Cortex of kidney (tissue), 1 donor: ENCODE measurements at places on chromosomes 4 and X.

DNA sequence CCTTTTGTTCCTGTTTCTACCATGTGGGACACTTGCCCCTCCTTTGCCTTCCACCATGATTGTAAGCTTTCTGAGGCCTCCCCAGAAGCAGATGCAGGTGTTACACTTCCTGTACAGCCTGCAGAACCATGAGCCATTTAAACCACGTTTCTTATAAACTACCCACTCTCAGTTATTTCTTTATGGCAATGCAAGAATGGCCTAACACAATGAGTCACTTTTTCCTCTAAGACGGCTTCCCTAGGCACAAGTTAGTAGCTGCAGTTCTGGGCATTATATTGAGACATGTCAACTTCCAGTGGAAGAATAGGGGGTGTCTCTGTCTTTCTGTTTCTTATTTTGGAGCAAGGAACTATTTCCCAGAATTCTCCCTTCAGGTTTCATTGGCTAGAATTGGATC lies 32.9 kb upstream of the DIPK2B start:
- DNase-seq, result no peak

- no peak for DNase-seq
These were observed 194.0 kb downstream of the COX18 start for GRCh38 chr4:72875545-72875944.

DNA sequence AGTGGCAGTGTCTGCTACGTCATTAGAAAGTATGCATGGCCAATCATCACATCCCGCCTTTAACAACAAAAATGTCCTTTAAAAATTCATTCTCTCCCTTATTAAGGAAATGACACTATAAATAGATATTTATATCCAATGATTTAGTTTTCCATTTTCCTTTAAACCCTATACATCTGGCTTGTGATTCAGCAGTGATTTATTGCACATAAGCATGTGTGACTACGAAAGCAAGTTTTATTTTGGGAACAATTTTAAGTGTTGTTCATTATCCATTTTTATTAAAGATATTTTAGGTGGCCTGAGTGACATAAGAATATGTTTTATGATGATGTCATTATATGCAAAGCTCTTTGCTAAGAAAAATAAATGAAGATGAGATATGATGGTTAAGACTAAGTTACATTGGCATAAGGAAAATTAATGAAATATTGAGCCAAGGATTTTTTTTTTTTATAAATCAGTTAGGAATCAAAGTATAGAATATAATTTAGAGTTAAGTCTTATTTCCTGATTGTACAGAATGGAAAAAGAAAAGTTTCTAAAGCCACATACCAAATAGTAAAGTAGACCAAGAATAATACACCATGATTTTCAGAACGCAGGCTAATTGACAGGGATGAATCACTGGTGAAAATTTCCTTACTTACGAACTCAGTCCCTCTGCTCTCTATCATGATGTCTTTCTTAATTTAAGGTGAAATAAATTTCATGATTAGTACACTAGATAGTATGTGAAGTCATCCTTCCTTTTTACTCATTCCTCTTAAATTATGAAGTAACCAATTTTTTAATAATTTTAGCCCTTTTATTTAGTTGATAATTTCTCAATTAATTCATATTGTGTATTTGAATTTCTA lies 822.4 kb downstream of the FAT4 start:
- DNase-seq, result no peak

DNA sequence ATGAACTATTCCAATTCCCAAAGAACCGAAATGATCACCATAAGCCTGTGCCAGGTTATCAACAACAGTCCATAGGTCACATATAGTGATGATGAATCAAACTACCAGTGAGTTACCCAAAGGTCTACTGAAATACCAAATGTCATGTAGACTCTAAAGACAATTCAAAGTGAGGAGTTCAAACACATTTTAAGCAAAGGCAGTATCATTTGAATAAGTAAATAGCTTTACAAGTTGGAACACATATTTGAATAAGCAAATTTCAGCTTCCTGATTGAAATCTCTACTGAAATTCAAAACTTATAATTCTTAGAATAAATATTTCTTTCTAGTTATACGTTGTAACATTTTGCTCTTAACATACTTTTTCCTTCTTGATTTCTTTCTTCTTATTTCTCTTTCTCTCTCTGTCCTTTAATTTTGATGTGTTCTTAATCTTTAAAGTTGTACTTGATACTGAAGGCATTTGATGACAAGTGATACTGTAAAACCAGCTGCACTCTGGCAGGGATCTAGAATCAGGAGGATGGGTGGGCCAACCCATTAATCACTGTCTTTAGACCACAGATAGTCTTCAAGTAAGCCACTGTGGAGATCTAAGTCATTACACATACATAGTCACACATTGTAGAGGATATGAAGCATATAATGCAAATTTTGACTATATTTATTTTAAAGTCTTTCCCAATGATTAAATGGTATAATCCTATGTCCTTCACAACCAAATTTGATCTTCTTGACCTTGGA lies 34.5 kb downstream of the GABRA4 start:
- no peak for DNase-seq

- DNase-seq, result no peak
These were observed 983.7 kb downstream of the STIM2 start for GRCh38 chr4:27844376-27844775.

DNA sequence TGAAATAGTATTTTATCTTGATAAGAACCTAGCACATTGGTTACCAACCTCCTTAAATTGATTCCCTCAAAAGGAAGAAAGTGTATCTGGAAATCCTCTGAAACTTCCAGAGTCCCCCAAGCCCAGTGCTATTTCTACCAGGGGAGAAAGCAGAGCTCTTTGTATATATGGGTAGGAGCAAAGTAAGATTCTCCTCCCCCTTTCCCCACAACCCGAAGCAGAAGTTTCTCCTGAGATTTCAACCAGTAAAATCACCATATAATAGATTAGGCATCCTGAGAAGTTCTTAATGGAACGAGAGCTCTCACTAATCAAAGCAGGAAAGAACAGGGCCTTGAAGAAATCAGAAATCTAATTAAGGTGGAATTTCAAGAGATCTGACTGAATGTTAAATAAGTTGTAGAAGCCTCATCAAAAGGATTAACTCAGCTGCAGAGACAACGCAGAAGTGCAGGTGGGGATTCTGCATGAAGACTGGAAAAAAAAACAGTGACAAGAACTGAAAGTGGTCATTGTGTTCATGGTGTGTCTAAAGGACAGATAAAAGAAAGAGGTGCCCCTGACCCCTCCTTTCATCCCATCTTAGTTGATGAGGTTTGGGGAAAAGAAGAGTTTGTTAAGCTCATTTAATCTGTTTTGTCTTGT lies 39.1 kb downstream of the VSIG4 start:
- DNase-seq, result no peak

DNA sequence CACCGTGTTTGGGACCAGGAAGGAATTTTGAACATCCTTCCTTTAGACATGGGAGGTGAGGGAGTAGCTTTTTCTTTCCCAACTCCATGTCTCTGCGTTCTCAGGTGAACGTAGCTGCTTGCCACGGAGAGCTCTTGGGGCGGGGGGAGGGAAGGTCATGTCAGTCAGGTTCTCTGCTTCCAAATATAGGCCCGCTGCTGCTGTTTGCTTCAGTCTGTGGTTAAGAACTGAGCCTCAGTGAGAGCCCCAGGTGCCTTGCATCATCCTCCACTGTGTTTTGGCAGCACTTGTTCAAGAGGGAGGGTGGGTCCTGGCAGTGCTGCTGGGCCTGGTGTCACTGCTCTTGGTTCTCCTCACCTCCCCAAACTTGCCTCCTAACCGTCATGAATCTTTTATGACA lies 46.5 kb downstream of the HADH start:
- no peak for DNase-seq

- DNase-seq, result no peak
These were observed 1.2 kb upstream of the GATA1 start for GRCh38 chrX:48785186-48785539.

DNA sequence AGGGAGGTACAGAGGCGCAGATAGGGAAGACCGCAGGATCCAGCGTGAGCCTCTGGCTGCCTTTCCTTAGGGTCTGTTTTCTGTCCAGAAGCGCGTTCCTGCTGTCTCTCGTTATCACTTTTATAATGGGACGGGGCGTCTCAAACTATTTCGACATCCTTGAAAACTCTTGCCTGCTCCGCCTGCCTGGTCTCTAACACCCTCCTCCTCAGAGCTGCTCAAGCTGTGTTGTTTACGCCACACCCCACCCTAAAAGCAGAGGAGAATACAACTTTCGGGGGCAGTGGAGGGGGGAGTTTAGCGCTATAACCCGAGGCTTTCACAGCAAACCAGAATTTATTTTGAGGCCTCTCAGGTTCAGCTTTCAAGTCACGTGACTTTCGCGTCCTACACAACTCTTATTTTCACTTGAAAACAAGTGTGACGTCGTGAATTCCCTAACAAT lies 646 bp upstream of the FAM3A start:
- no peak for DNase-seq

GRCh38 chrX:2500091-2500802 lies 529 bp downstream of the DHRSX start:
- no peak for DNase-seq

GRCh38 chr4:1015179-1015578 lies 3.8 kb downstream of the FGFRL1 start:
- DNase-seq, result no peak

DNA sequence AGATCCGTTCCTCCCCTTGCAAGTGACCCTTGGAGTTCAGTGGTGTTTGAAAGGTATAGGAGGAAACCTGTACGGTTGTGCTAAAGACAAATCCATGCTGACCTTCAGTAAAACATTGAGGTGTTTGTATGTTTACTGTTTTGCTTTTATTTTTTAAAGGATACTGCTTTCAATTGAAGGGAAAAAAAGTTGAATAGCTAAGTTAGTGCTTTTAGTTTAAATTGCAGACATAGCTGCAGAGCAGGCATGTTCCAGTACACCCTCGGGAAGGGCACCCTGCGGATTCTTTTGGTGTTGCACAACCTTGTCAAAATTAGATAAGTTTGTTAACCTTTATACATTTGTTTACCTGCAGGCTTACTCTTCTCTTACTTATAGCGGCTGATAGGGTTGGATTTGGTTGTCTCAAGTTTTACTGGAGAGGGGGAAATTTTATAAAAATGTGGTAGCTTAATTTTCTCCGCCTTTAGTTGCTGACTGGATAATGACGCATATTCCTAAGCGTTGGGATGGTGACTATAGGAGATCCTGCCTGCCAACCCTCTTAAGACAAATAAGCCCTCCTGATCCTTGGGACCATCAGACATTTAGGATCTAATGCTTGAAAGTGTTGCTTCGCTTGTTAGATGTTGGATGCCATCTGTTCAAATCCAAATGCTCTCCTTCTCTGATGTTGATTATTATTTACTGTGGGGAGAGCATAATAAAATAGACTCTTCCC lies 2.0 kb downstream of the RAPGEF2 start:
- no peak for DNase-seq

DNA sequence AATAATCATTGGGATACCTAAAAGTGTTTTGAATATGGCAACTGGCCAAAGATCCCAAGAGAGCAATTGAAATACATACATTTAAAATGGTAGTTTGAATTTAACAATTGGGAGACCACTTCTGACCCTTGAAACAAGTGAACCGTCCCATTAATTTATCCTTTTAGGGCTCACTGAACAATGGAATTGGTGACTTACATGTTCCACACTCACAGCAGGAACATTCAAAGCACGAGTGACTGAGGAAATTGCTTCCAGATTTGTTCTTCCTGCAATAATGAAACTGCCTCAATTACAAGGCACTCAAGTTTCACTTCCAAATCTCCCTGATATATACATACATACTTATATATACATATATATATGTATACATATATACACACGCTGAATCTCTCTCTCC lies 20.6 kb downstream of the SLC39A8 start:
- no peak for DNase-seq

DNA sequence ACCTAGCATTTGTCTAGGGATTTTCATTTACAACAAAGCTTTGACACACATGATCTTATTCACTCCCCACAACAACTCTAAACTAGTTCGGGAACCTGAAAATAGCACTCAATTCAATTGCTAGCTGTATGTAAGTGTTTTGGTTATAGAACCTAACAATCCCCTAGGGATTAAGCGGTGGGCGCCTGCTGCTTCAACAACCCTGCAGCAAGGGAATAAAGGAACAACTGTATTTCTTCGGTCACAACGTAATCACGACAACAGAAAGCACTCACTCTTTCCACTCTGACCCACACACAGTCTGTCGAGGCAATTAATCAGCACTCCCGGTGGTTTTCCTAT lies 674 bp upstream of the DIAPH2 start:
- no peak for DNase-seq

DNA sequence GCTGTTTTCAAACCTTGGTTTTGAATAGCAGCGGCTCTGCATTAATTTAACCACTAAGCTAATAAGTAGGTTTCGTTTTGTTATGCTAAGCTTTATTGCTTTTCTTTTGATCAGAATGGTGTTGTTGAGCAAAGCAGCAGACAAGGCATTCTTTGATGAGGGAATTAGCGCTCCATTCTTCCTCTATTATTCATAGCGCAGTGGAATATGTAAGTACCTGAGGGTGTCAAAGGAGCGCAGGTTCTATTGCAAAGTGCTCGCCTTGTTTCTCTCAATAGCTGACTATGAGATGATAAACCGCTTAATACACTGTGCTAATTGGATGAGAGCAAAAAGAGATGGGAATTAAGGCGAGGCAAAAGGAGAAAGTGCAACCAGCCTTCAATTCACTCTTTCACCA lies 16.3 kb downstream of the ARX start:
- no peak for DNase-seq

GRCh38 chr4:23105759-23106370 lies 413.1 kb downstream of the GBA3 start:
- DNase-seq, result no peak
